Progenitor cell of endocrine pancreas (in vitro differentiated cells): ENCODE measurements at places on chromosomes 2 and 18.

- no peak for DNase-seq
Measured at GRCh38 chr2:71503837-71504236, 50.5 kb downstream of the DYSF start.

DNA sequence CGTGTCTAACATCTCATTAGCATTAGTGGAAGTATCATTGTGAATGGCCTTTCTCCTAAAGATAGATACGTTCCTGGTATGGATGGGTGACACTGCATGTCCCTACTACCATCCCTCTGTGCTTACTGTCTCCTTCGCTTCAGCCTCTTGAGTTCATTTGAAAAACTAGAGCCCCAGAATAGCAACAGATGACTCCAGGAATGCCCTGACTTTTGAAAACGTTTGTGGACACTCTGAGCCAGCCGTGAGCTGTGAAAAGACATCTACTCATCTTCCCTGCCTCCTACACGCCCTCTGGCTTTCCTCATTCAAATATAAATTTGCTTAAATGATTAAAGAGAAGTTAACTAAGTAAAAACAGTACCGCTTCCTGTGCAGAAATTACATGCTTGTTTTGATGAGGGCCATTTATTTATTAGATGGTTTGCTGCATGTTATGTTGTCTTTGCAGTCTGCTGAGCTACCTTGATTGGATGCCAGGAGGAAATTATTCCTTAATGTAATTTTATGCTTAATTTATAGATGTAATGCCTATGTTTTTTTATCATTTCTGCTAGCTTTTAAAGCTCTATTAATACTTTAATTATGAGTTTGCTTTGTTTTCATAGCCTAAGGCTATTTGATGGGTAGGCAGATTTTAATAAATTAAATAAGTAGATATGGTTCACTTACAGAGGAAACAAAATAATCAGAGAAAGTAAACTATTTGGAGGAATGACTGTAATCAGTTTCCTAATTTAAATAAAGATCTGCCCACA lies 32.1 kb upstream of the MYO3B start:
- no peak for DNase-seq

DNA sequence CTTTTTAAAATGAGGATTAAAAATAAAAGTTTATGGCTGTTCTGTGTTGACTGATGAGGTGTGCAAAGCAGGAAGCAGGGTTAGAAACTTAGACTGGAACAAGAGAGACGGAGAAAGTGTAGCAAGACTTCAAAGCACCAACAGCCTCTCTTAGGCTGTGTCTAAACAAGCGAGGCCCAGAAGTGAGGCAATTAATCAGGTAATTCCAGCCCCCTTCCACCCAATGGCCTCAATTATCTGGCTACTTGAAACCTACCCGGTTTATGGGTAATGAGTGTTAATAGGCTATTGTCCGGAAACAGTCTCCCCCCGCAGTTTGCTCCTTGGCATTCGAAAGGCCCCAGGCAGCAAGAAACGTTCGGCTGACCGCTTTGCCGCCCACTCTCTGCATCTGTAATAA lies 171.7 kb upstream of the MYCN start:
- DNase-seq, result no peak

DNA sequence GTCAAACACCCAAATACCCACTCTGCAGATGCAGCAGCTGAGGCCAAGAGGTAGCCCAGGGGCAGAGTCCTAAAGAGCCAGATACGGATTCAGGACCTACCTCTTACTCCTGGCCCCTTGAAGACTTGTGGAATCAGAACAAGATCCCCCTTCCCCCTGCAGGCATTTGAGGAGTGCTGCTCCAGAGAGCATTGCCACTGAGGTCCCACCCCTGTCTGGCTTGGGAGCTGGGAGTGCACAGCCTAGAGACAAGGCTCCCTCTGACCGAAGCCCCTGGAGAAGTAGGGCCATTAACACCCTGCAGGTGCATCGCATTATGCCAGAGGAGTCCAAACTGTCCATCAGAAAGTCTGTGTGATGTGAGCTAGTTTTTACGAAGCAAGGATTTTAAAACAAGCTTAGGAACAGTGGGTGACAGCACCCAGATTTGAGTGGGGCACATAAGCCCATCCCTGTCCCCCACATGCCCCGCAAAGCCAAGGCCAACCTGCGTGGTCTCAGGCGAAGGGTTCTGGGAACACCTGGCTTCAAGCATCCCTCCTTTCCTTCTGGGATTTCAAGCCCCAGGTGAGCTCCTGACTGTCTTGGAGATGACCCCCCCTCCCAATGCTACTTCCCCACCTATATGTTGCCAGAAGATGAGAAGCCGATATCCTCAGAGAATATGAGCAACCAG lies 48.4 kb downstream of the MTERF4 start:
- no peak for DNase-seq
